Skeletal muscle cell (primary cell): ENCODE measurements at places on chromosomes 5 and 9.

- DNase-seq = peak; percentile 81
Measured at GRCh38 chr9:88399966-88400365, 11.7 kb downstream of the SPIN1 start.

DNA sequence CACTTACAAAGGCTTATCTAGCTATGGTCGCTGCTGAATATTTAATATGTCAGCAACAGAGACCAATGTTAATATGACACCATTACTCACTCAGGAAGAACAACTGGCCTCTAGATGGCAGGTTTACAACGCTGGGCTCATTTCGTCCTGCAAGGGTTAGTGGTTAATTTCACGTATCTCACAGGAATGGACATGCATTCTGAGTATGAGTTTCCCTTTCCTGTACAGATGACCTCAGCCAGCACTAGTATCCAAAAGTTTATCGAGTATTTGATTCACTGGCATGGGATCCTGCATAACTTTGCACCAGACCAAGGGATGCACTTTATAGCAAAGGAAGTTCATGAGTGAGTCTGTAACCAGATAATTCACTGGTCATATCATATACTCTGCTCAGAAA lies 8.7 kb upstream of the TRPC7 start:
- DNase-seq = no peak

- DNase-seq = no peak
Measured at GRCh38 chr5:72400950-72401349, 80.8 kb downstream of the PTCD2 start.

- no peak for DNase-seq
Measured at GRCh38 chr5:14597080-14597479, 15.5 kb downstream of the OTULINL start.

DNA sequence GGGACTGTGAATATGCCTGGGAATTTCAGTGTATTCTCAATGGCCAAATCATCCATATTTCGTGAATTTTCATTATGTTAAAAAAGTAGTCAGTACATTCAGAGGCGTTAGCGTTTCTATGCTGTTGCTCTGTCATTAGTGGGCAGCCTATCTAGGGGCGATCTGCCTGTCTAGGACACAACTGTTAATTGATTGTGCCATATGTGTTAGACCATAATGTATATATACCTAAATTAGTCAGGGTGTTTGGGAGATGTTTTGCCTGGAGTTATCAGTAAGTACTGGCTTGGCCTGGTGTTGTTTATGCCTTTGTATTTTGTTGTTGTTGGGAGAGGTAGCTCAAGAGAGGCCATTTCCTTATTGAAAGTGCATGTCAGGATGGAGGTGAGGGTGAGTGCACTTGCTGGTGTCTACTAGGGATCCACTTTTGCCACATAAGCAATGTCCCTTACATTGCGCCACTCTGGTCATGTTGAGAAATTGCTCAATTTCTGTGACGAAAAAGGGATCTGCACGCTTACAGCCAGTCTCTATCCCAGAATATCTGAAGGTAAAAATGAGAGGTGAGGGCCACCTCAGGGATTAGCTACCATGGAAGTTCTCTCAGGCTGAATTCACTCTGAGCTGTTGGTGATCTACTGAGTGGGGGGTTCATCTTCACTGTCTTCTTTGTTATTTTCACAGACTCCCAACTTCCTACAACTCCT lies 123.3 kb downstream of the ST8SIA4 start:
- DNase-seq = no peak

DNA sequence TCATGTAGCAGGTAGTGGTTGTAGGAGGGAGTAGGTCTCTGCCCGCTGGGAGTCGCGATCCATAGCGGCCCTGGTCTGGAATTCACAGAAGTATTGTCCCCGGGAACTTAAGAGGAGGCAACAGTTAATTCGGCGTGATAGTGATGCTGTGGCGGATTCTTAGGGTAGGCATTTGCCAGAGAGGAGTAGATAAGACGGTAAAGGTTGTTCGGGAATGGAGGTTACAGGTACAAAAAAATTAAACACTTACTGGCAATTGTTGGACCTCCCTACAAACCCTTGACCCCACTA lies 679 bp downstream of the SMC5 start:
- no peak for DNase-seq

DNA sequence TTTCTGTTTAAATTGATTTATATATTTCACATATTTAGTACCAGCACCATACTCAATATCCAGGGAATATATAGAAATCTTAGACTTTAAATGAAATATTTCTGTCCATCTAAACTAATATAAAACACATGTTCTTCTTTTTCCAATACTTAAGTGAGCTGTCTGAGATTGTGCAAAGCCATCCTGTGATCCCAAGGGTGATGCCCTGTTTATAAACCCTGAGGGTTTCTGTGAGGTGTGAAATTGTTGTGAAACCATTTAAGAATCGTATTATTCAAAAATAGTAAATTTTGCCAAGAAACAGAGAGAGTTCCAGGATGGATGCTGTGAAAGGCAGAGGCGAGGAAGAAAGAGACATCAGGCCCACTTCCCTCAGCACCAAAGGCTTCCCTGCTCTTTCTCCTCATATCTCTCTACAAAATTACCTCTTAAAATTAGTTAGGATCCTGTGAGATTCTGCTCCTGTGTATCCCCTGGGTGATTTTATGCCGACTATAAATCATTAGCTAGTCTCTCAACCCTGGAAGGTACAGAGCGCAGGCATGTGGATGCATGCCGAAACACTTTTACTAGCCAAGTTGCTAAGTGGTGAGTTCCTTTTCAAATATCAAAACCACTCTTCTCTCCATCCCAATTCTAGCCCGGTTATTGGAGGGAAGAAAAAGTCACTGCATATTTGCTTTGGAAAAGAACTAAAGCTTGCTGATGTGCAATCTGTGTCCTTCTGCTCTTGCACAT lies 183.0 kb downstream of the GLIS3 start:
- DNase-seq = peak; percentile 84

GRCh38 chr5:22293147-22293546 lies 560.0 kb downstream of the CDH12 start:
- no peak for DNase-seq

DNA sequence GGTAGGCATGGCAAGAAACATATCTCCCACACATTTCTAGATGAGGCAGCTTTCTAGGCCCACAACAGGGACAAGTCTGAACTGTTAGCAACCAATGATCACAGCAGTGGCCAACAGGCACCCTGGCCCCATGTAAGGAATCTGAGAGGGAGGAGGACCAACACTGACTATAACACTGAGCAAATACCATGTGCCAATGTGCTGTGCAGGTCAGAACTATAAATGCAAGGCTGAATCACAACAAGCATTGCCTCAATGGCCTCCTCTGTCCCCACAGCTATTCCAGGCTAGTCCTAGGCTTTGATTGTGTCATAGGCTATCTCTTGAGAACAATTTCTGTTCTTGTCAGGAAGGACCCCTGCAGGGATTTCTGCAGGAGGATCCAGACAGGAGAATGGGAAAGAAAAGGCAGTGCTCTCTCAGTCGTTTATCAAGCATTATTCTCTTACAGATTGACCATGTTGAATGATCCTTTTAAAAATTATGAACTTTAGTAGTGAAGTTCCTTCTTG lies 221.2 kb downstream of the TLE1 start:
- DNase-seq = no peak

GRCh38 chr5:106363578-106363977 lies 1307.2 kb downstream of the EFNA5 start:
- DNase-seq = no peak

DNA sequence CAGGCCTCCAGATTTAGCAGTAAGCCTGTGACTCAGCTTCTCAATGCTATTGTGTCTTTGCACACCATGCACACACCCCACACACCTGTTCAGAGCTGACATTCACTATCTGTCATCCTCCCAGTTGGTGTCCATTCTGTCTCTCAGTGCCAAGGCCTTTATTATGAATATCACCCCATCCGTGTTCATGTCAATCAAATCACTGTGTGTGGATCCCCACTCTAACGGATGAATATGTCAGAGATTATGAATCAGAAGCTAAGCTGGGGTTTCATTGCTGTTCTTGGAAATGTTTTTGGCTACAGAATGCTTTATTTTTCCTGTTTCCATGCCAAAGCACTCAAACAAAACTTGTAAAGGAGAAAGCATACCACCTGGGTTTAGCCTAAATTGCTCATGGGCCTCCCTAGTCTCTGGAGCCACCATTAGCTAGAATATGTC lies 9.4 kb upstream of the MAMDC2 start:
- no peak for DNase-seq

DNA sequence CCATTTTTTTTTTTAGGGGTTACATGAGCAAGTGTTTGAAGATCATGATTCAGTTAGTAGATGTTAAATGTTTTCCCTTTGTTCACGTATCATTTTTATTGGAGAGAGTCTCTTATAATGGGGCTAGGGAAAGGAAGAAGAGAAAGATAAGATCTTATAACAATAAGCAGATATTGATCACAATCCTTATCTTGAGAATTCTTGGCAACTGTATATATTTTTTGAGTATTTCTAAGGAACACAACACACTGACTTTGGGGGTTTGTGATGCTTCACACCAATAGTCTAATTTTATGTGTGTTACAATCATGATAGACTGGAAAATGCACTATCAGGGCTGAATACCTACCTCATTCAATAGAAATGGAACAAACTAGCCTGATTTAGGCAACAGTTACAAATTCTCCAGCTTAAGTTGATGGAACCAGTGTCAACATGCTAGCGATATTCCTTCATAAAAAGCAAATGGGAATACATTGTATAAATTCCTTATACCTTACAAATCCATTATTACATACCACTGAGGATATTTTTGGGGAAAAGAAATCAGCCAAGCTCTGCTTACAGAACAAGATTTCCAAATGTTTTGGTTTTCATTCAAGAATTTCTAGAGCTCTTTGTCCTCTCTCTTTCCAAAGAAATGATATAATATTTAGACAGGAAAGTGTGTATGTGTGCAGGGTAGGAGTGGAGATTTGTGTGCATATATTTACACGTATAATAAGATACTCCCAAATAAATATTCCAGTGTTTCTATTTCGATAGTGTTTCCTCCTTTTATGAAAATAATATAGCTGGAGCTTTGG lies 41.5 kb downstream of the SVEP1 start:
- peak; percentile 74 for DNase-seq

GRCh38 chr5:6087576-6087975 lies 290.8 kb downstream of the MED10 start:
- no peak for DNase-seq

GRCh38 chr5:79021753-79022152 lies 36.6 kb upstream of the ARSB start:
- DNase-seq = no peak

DNA sequence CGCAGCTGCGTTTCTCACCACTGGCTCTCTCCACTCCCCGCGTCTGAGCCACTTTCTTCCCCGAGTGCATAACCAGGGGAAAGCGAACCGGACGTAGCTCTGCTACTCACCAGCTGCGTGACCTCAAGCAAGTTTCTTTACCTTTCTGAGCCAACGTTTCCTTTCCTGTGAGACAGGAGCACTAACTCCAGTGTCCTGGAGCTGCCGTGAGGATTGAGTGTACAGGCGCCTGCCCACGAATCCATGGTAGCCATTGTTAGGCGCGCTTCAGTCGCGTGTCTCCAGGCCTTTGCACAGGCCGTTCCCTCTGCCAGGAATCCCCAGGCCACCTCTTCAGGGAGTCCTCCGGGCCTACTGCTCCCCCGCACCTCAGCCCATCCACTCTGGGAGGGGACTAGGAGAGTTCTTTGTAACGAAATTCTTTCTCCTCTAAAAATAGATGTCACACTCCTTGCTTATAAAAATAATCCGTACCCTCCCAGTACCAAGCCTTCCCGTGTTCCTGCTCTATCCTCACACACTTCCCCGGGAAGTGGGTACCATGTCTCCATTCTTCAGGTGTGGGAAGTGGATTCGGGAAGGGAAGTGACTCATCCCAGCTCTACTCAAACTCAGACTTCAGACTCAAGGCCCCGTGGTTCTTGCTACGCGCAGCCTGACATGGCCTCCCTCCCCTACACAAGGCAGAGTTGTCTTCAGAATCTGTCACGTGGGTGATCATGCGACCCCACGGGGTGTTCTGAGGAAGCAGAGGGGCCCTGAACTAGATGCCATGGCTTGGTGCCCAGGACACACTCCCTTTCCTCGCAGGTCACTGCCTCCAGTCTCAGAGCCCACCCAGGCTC lies 16.1 kb upstream of the CRB2 start:
- DNase-seq = no peak

DNA sequence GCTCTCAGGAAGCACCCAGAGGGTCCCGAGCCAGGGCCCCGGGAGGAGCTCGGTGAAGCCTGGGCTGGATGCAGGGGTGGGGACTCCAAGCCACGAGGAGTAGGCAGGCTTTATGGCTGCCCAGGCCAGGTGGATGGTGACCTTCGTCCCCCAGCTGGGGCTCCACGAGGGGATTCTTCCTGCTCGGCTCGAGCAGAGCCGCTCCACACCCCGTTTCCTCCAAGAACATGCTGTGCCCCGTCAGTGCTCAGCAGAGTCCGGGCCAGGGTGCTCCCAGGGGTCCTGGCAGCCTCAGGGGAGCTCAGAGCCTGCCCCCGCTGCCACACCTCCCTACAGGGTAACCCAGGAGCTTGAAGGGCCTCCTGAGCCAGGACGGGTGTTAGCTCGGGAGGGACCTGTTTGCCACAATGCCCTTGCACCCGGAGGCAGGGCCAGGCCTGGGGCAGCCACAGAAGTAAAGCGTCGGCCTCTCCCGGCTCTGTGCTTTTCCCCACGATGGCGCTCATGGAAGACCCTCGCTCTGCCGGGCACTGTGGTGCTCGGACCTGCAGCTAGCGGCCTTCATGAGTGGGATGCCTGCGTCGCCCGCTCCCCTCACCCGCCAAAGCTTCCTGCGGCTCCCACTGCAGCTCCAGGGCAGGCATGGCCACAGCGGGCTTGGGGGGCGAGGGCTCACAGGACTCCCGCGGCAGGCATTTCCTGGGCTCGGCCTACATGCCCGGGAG lies 86.8 kb downstream of the KCNT1 start:
- no peak for DNase-seq
